ENCODE measurements at places on chromosomes 3 and 15.

DNA sequence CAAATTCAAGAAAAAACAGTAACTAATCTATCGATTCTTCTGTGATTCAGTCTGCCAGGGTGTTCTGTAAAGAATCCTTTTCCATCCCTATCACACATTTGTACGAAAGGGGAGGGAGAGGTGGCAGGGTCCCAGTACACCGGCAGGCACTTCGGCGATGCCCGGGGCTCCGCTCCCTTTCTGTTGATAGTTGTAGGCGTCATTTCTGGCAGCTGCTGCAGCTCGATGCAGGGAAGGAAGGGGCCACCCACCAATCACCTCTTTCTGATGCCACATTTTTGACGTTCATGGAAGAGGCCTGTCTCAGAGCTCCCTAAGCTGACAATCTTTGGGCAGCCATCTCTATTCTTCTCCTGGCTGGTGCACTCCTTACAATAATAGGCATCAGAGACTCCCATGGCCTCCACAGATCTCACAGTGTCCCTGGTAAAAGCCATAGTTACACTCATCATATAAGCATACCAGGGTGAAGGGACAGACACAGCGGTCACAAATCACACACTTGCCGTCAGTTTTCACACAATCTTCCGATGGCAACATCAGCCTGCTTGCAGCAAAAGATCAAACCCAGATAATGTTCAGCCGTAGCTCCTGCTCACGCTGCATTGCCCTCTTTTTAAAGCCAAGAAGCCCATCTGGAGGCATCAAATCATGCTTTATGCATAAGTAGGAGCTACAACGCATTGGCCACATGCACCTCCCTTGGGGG, 60.8 kb upstream of the ZBTB38 start:
- no peak for DNase-seq

GRCh38 chr3:128727059-128727458, 1.1 kb downstream of the RAB7A start:
- DNase-seq = no peak

GRCh38 chr15:89442671-89443307, 53.6 kb downstream of the RHCG start:
- peak; percentile 34 for DNase-seq

DNA sequence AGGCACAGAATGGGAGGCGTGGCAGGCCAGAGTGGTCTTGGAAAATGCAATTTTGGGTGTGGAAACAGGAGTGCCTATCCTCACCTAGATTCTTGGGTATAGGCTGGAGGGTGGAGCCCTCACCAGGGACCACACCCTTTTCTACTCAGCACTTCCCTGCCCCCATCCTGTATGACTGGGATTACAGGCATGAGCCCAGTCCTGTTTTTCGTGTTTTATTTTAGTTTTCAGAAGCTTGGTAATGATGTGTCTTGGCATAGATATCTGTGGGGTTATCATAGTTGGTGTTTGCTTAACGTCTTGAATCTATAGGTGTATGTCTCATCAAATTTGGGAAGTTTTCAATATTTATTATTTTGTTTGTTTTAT, 248.7 kb upstream of the CBLB start:
- DNase-seq = no peak

GRCh38 chr3:150393745-150394144, 14.4 kb upstream of the TSC22D2 start:
- no peak for DNase-seq

DNA sequence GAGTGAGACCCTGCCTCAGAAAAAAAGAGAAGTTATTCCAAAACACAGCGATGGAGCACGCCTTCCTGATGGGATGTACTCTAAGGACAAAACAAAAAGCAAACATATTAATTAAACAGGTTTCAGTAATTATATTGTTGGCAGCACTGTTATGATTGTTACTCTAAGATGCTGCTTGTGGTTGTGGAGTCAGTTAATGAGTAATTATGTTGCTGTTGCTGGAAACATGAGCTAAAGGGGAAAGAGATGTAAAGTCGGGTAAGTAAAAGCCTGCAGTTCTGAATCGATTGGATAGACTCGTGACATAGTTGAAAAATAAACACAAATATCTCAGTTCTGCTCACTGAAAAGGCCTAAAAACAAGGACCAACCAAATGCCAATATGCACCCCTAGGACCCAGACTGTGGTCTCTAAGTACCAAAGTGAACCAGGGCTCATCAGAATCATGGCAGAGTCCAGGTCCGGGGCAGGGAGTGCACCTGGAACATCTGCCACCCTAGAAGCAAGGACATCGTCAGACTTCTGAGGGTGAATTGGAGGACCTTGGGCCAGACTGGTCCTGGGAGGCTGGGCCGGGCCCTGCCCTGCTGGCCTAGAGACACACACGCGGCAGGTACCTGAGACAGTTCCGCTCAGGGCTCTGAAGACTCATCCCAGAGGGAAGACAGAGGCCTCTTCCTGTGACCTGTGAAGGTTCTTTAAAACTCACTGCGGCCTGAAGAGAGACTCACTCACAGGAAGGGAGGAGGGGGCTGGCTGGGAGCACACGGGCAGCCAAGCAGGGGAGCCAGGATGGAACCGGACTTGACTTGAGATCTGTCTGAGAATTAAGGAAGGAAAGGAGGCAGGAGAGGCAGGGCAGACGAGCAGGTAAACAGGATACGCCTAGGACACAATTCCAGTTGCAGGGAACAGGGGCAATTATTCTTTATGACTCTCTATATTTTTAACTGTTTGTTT, 140.5 kb downstream of the LRRK1 start:
- DNase-seq = no peak

DNA sequence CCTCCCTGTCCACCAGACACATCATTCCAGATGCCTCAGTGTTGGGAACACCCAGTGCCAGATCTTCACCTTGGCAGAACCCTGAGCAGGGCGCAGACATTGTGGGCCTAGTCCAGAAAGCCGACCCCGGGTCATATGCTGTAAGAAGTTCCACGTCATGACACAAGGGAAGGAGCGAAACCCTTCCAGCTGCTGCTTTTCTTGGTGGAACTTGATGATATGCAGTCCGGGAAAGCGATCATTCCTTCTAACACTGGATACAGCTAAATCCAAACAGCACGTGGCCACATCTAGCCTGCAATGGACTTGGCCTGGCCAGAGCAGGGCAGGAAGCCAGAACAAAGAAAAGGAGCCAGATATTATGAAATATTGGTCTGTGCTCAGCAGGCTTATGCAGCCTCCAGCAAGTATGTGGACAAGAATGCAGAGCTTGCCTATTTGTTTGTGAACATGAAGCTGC, 22.0 kb downstream of the GASK1A start:
- DNase-seq = no peak

DNA sequence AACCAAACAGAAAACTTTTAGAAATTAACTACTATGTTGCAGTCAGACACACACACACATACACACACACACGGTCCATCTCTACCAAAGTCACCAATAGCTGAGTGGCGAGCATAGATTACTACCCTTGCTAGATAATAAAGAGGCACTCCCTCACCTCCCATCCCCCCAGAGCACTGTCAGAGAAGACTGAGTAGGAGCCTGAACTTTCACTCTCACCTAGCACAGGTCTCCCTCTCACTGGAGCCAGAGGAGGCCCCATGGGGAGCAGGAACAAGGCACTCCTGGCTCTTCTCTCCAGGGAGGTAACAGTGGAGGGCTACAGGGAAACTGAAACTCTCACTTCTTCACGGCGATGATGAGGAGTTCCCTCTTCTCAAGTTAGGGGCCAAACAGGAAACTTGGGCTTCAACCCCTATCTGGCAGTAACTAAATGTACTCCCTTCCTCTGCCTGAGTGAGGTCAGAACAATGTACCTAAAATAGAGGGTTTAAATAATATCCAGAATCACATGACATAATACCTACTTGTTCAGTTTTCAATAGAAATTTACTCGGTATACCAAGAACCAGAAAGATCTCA, 975.3 kb upstream of the GBE1 start:
- DNase-seq = no peak

GRCh38 chr3:46669191-46669999, 24.1 kb downstream of the ALS2CL start:
- DNase-seq = no peak

GRCh38 chr3:50339485-50340146, 1.0 kb downstream of the RASSF1 start:
- no peak for DNase-seq

GRCh38 chr3:127960421-127960965, 45.5 kb downstream of the KBTBD12 start:
- no peak for DNase-seq

- DNase-seq = peak; percentile 43
Observed at GRCh38 chr3:45659661-45660566, 29.3 kb upstream of the SACM1L start.

- DNase-seq = no peak
Observed at GRCh38 chr3:37907906-37908305, 46.2 kb downstream of the CTDSPL start.

DNA sequence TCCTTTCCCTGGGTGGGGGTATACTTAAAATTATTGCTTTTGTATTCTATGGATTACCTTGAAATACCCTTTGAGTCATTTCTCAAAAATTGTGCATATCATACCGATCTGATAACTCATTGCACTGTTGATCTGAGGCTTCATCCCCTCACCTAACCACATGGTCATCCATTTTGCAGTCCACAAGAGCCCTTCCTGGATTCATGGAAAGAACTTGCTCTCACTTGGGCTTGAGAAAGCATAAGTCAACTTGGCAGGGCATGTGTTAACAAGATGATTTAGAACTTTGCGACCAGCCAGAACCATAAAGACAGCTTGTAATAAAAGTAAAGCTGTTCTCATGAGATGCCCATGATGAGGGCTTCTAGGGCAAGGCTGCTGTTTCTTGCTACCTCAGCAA, 22.2 kb downstream of the MME start:
- no peak for DNase-seq

- no peak for DNase-seq
Observed at GRCh38 chr3:197407526-197407925, 109.1 kb upstream of the DLG1 start.

GRCh38 chr3:138890555-138891187, 55.9 kb upstream of the PIK3CB start:
- DNase-seq = no peak

DNA sequence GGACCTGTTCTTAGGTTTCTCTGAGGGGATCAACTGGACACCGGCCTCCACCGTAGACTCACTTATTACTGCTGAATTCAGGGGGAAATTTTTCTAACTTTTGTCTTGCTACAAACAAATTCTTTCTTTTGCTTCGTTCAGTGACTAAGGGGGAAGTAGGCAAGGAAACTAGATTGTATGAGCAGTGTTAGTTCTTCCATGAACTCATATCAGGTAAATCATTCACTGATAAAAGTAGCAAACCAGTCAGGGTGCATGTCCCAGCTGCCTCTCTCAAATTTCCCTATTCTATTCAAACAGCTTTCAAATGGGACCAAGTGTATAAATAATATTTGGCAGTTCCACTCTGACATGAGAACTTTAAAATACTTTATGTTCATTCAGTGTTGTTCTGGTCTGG, 7.3 kb upstream of the CCDC13 start:
- no peak for DNase-seq

DNA sequence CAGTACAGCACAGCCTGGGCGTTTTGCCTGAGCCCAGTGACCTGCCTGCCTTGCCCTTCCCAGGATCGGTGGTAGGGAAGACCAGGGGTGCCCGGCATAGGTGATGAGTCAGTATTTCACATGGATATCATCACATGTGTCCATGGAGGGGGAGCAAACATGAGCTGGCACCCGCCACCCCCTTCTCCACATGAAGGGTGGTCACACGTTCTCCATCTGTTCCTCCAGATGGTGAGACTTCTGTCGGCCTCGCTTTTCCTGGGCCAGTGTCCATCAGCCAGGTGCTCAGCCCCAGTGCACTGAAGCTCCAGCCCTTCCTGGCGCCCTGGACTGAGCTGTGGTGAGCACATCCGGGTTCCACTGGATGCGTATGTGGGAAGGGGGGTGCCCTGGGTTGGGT, 208.4 kb downstream of the UBE3A start:
- no peak for DNase-seq

- no peak for DNase-seq
Observed at GRCh38 chr3:53252096-53252946, 3.5 kb downstream of the TKT start.

DNA sequence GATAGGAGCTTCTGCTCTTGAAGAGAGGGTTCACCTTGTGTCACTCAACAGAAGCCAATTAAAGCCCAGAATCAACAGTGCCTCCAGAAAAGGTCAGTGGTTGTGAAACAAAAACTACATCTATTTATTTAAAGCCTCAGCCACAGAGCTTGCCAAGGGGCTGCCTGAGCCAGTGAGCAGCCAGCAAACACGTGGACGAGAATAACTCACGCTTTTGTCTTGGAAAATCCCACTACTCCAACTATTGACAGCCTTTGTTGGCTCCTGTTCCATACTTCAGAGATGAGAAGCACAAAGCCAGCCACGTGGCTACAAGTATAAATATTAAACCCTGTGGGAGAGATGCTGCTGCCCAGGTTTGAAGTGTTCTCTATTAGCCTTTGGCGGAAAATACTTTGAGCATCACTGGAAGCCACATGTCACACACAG, 10.3 kb downstream of the GPR156 start:
- no peak for DNase-seq

DNA sequence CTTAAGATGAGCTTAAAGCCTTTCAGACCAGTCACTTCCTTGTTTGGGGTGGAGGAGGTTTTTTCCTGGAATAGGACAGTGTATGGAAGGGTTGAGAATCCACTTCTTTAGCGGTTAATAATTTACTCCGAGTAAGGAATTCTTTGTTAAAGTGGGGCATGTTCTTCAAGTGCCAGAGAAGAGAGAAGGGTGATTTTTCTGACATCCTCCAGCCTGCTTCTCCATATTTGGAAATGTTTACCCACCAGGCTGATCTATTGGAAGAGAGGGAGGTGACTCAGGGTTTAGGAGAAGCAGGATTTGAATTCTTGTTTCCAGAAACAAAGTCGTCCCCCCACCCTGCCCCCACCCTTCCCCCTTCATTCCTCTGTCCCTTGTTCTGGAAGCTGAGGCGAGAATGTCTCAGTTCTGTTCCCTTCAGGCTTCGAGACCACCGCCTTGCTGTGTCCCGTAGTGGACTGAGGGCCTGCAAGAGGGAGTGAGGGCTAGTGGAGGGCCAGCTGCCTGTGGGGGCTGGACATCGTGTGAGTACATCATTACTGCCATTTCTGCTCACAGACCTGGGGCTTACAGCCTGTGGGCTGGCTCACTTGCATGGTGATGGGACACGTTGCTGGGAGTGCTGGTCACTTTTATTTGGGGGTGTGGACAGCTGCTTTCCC, 58.5 kb downstream of the LPP start:
- no peak for DNase-seq

All from stimulated activated CD4-positive, alpha-beta T cell treated with anti-CD3 and anti-CD28 coated beads, Interleukin-4, amount 100 ng/mL, for 1 hour (primary cell).